Central memory CD4-positive, alpha-beta T cell (primary cell): ENCODE measurements at places on chromosomes 4 and X.

DNA sequence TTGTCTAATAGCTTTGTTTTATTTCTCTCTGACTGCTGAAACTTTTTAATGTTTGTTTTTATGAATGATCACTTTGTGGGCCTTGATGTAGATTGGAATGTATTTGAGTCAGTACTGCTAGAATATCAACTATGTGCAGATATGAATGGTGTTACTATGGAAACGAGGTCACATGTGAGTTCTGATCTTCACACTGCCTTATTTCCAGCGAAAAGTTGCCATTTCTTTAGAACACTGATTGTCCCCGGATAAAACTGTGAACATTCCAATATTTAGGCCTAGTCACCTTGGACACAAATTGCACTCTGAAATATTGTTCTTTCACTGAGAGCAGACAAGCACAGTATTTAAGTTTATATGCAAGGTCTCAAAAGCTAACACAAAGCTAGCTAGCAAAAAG, 27.2 kb upstream of the MAGED1 start:
- DNase-seq: no peak

DNA sequence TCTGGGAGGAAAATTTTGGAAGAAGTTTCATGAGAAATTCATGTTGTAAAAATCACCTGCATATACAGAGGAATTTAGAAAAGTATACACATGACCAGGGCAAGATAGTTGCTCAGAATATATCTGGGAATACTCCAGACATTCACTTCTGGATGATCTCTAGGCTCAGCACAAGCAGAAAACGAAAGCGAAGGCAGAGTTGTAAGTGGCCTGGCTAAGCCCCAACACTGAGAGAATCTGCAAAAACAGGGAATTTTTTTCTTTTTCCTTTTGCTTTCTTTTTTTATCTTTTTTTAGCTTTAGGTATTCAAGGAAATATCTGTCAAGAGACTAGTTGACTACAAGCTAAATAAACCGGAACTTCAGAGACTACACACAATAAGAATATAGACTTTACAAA, 207.2 kb downstream of the FGF13 start:
- no peak for DNase-seq

DNA sequence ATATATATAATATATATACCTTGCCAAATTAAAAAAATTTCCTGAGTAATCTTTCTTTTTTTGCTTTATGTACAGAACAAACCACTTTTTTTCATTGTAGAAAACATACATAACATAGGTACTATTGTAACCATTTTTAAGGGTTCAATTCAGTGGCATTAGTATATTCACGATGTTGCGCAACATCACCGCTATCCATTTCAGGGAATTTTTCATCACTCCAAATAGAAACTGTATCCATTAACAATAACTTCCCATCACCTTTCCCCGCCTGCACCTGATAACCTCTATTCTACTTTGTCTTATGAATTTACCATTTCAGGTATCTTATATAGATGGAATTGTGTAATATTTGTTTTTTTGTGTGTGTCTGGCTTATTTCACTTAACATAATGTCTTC, 124.7 kb downstream of the MGST2 start:
- DNase-seq: no peak

DNA sequence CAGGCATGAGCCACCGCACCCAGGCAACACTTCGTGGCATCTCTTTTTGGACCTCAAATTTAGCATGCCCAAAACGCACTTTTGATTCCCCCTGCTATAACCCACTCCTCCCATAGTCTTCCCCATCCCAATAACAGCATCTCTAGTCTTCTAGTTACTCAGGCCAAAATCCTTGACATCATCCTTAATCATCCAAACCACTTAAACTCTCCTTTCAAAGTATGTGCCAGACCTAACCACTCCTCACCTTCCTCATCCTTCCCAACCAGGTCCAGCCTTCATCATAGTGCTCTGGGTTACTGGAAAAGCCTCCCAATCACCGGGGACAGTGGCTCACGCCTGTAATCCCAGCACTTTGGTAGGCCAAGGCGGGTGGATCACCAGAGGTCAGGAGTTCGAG, 41.9 kb downstream of the AFAP1 start:
- DNase-seq: no peak

GRCh38 chr4:147862043-147862692, 130.3 kb downstream of the ARHGAP10 start:
- DNase-seq: no peak

- DNase-seq: no peak
Observed at GRCh38 chr4:186137196-186137794, 32.8 kb downstream of the FAM149A start.

DNA sequence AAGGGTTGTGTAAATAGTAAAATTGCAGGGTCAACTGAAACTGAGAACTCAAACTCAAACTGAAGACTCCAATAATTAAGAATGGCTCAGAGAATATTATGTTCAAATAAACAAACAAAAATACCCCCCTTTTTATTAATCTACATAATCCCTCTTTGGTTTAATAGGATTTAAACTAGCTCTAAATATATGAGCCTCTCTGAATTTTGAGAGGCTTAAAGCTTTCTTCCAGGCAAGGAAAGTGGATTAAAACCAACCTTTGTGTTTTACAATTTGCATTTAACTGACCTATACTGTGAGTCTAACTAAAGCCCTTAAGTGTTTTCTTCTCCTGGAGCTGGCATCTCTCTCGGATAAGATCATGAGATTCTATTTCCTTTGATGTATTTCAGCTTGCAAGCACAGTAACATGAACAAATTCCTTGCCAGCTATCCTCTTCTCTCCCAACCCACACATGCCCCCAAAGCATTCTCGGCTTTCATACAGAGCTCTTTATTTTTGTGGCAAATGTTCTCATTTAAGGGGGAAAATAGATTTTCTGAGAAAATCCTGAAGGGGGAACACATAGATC, 1310.8 kb upstream of the AGA start:
- DNase-seq: no peak

GRCh38 chr4:2886161-2886560, 42.5 kb downstream of the ADD1 start:
- DNase-seq: no peak

- no peak for DNase-seq
Observed at GRCh38 chr4:73944061-73944875, 37.6 kb downstream of the PF4 start.

- DNase-seq: peak; percentile 60
Observed at GRCh38 chrX:119516157-119516702, 48.0 kb downstream of the SLC25A5 start.

- no peak for DNase-seq
Observed at GRCh38 chr4:182531555-182532162, 288.5 kb downstream of the TENM3 start.

DNA sequence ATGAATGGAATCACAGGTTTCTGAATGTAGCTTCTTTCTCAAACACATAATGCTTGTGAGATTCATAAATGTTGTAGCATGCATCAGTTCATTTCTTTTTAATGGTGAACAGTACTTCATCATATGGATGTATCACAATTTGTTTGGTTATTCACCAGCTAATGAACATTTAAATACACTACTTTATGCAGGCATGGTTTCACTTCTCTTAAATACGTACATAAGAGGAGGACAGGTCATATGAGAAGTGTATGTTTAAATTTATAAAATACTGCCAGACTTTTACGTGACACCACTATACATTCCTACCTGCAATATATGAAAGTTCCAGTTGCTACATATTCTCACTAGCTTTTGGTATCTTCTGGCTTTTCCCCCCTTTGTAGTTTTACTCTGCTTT, 65.4 kb downstream of the ANKRD17 start:
- no peak for DNase-seq

DNA sequence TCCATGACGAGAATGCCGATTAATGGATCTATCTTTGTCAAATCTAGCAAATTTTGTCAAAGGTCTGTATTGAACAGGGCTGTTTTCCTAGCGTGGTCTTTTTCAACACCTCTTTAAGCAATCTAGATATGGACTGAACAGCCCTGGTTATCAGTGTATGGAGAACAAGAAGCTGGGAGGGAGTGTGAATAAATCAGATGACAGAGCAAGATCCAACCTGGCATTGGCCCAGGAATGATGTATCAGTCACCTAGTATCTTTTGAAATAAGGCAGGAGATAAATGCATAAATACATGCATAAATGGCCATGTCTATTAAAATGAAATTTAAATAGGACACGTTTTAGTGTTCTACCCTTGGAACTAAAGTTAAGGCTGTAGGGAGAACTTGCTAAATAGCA, 15.7 kb upstream of the AP1S2 start:
- no peak for DNase-seq

GRCh38 chr4:106273831-106274230, 42.2 kb downstream of the TBCK start:
- DNase-seq: no peak

DNA sequence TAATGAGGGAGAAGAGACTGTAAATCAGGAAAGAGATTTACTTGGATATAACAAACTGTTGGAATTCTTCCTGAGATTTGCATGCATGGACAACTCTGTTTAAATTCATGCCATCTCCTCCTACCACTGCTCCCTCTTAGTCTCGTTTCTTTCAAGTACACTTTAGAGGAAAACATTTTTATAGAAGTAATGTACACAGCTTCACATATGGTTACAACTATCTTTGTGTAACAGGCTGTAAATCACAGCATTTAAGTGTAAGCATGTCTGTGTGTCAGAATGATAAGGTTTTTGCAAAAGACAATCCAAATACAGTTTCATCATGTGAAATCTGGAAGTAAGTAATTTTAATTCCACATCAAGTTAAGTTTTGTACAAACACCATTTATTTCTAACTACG, 21.5 kb upstream of the ENPEP start:
- no peak for DNase-seq

DNA sequence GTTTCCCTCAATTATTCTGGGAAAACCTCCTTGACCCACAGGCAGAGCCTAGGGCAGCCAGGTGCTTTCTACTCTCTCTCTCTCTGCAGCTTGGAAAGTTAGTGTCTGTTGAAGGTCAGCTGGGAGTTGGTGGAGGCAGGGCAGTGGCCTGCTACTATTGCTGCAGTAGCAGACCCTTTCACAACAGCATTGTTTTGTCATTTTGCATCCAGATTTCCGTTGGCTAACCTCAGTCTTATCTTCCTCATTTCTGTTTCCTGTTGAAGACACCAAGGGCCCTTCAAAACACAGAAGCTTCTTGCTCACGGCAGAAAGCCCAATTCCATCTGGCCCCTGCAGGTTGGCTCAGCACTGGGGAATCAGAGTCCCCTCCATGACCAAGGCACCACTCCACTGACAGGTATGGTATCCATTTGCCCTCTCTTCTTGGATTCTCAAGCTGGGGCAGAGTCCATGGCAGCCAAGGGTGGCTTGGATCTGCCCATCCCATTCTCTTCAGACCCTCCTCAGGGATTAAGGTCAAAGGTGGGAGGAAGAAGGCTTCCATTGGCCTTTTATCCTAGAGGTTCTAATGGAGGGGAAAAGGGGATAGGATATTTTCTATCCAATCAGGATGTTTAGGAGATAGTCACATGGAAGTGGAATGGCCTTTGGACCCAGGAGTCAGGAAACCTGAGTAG, 24.6 kb downstream of the VSIG4 start:
- peak; percentile 14 for DNase-seq

GRCh38 chr4:101993002-101993841, 202.7 kb downstream of the BANK1 start:
- no peak for DNase-seq

GRCh38 chrX:63930140-63930539, 145.1 kb upstream of the ARHGEF9 start:
- no peak for DNase-seq

- no peak for DNase-seq
Observed at GRCh38 chr4:1730532-1731135, 9.3 kb downstream of the TACC3 start.

- DNase-seq: no peak
Observed at GRCh38 chr4:168761066-168761465, 249.0 kb downstream of the CBR4 start.

- no peak for DNase-seq
Observed at GRCh38 chr4:3188118-3188517, 60.8 kb upstream of the MSANTD1 start.

GRCh38 chr4:89610236-89610635, 226.7 kb downstream of the SNCA start:
- DNase-seq: no peak

- DNase-seq: no peak
Observed at GRCh38 chr4:153023692-153024394, 87.7 kb downstream of the FHDC1 start.

DNA sequence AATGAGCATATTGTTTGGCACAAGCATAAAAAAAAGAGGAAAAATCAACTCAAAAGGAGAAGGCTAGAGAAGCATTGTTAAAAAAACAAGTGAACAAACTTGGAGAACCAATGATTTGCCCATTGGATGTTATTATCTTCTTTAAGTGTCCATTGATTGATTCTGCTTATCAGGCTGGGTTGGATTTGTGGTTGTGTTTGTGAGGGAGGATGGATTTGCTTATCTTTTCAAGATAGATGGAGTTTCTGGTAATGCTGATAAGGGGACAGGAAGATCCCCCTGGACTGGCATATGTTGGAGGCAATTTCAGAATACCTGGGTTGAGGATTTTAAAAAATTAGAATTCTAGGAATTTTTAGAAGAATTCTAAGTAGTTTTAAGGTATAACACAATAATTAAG, 41.8 kb upstream of the TMEM192 start:
- DNase-seq: no peak

GRCh38 chr4:142960867-142961644, 115.0 kb upstream of the INPP4B start:
- DNase-seq: no peak

DNA sequence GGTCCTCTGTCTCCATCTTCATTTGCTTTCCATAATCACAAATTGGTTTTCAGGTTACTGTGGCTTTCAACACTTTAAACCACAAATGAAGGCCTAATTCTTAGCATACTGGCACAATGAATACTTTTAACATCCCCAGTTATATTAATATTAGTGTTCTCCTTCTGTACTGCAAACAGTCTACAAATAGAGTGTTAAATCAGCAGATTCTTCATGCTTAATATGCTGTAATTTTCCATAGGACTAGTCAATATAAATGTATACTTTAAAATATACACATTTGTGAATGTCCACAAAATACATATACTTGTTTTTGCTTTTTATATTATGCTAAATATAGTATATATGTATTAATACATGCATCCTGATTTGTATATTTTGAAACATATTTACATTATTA, 72.6 kb downstream of the SH3RF1 start:
- no peak for DNase-seq

DNA sequence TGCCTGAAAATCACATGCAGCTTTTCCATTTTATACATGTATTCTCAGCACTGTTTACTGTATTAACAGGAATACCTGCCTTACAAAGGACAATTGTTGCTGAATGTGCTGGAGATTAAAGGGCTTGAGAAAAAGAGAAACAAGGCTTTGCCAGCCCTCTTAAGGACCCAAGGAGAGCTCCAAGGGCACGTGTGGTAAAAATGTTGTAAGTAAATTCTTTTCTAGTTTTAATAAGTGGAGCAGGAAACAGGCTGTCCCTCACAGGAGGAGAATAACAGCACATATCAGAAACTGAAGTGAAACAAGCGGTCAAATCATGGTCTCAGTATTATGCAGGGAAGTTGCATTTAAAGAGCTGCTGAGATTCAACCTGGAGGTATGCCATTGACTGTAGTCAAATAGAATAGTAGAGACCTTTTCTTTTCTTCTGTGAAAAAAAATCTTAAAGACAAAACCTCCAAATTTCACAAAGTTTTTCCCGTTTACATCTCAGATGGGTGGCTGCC, 18.5 kb downstream of the IGFBP7 start:
- DNase-seq: no peak

- DNase-seq: no peak
Observed at GRCh38 chr4:37978248-37978924, 18.2 kb downstream of the PTTG2 start.

- no peak for DNase-seq
Observed at GRCh38 chr4:99090481-99091215, 2.1 kb upstream of the ADH5 start.

- DNase-seq: no peak
Observed at GRCh38 chr4:55348466-55348865, 2.4 kb downstream of the SRD5A3 start.

- no peak for DNase-seq
Observed at GRCh38 chrX:1289535-1289934, 20.9 kb downstream of the CSF2RA start.
